Amygdala (tissue), 56 donors: ENCODE measurements at places on chromosomes 7 and 10.

DNA sequence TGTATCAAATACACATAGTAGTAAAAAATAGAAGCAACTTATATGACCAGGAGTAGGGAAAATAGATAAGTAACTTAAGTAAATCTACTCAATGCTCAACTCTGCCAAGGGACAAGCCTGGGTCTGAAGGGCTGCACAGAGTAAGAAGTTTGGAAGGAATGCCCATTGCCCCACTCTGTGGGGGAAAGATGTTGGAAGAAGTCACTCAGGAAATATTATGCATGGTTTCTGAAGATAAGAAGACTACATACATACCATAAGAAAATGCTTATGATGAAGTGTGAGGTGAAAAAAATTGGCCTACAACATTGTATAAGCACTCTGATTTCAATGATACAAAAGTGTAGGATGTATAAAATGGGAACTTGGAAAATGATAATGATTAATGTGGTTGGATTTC lies 54.0 kb downstream of the LAMB4 start:
- no peak for DNase-seq

DNA sequence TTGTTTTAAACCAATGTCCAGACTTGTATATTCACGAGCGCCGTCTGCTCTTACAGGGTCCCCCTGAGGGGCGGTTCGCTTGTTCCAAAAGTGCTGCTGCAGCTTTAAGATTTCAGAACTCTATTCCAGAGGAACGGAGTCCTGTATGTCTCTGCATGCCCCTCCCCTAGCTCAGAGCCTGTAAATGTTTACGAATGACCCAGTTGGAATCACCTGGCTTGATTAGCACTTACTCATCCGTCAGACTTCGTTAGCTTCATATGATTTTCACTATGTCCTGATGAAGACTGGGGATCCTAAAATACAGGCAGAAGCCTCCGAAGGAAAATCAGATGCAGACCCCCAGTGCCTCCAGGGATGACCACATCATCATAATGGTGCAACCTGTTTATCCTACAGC lies 4.5 kb upstream of the CHST15 start:
- no peak for DNase-seq

DNA sequence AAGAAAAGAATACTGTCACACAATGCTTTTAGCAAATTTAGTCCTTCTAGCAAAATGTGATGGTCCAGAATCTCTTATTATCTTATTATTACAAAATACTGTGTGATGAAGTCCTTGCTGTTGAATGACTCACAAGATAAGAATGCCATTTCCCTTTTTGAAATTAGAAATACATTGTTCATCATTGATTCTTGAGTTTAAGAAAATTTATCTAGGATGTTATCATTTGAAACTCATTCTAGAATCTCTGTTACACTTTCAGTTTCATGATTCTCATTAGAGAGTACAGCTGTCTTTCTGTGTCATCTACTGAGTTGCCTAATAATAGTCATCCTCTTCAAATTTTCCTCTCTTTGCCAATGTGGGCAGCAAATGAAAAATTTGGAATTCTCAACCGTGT lies 9.6 kb downstream of the ZKSCAN5 start:
- DNase-seq: no peak

GRCh38 chr7:47254081-47254977 lies 327.6 kb downstream of the TNS3 start:
- no peak for DNase-seq

DNA sequence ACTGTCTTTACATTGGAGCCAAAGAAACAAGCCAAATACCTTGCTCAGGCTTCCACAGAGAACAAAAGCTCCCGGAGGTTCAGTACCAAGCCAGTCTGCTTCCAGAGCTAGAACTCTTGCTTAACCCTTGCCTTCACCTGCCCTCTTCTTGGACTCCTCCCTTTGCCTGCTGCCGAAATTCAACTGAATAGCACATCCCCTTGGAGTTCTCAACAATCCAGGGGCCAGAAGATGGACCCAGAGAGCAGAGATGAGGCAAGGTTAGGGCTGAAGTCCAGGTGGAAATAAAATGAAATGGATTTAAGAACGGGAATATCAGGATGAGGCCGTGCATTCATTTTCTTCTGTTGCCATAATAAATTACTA lies 876 bp upstream of the PIK3AP1 start:
- no peak for DNase-seq

GRCh38 chr10:35316218-35316967 lies 19.9 kb upstream of the CCNY start:
- DNase-seq: no peak

DNA sequence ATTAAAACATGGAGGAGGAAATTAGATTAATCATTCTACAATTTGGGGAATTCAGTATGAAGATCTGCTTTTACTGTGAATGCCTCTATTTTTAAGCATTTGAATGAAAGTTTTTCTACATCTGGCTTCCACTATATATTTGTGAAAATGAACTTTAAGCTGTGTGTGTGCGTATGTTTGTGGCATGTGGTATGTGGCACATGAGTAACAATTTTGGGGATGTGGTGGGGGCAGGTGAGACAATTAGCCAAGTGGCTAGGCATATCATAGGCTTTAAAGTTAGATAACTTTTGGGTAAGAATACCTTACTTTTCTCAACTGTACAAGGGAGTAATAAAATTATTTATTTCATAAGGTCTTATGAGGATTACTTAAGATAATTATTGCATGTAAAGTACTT lies 81.5 kb downstream of the ZNF22 start:
- DNase-seq: no peak
